Stimulated activated CD8-positive, alpha-beta memory T cell treated with anti-CD3 and anti-CD28 coated beads, Interleukin-7, amount 100 ng/mL, for 1 hour (primary cell): ENCODE measurements at places on chromosomes 11 and 22.

- DNase-seq, result no peak
These were observed 11.4 kb downstream of the MRGPRD start for GRCh38 chr11:68969386-68969785.

DNA sequence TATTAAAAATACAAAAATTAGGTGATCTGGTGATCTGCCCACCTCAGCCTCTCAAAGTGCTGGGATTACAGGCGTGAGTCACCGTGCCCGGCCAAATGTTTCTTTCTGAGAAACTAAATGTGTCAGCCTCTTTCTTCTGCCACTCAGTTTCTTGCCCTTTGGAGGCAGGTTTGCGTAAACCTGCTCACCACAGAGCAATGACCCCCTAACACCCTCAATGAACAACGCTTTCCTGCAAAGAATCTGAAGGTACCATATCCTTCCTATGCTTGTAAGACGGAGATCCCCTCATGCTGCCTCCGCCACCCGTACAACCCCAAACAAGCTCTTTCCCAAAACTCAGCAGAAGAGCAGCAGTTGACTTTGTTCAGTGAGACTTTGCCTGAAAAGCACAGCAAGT, 38.7 kb upstream of the TTLL12 start:
- DNase-seq, result no peak

DNA sequence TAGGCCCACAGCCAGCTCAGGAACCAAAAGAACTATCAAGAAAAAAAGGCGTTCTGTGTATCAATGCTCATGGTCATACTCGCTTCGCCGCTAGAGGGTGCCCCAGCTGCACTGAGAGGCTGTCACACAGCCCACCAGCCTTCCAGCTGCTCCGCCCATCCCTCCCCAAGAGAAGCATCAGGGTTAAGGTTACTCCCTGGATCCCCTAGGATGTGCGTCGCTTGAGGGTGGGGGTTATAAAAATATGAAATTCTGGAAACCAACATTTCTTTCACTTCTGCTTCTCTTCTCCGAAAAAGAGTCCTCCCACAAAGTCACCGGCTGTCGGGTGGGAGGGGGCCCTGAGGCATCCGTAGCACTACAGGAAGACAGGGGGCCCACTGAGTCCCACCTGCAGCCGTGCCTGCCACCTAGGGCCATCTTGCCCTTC, 1.7 kb downstream of the CBX6 start:
- peak; percentile 67 for DNase-seq

DNA sequence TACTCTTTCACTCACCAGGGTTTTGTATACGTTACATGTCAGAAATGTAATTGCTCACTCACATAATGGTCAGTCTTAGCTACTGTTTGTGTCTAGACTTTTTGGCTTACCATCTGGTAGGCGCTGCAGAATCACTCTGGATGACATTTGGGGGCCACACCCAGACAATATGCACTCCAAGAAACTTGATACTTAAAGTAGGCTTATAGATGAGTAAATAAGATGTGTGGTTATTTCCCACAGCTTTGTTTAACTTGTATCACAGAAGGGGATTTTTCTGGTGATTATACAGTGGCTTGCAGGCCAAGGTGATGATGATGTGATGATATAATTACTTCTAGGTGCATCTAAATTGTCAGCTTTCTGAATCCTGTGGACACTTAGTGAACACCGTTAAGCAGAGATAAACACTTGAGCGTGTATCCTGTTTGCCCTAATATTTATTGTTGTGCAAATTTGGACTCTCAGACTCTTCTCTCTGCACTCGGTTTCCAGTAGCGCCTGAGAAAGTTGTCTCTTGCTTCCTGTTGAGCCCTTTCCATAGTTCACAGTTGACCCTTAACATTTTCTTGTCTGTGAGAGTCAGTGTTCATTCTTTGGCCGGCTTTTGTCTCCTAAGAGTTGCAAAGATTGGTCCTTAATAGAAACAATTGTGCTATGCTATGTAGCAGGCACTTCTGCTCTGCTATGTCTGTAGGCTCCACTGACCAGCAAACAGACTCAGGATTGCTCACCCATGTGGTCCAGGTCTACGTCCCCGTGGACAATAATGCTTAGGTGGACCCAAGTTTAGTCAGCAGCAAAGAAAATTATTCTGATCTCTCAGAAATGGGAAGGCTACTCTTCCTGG, 89.3 kb downstream of the PRR5L start:
- no peak for DNase-seq

GRCh38 chr11:46438211-46438610, 46.6 kb upstream of the CHRM4 start:
- DNase-seq, result no peak

- no peak for DNase-seq
These were observed 17.3 kb upstream of the OOSP4B start for GRCh38 chr11:59999691-60000090.
